ENCODE measurements at places on chromosomes 16 and 17.

- no peak for DNase-seq
These were observed 4.3 kb upstream of the SETD6 start for GRCh38 chr16:58510776-58511628.

DNA sequence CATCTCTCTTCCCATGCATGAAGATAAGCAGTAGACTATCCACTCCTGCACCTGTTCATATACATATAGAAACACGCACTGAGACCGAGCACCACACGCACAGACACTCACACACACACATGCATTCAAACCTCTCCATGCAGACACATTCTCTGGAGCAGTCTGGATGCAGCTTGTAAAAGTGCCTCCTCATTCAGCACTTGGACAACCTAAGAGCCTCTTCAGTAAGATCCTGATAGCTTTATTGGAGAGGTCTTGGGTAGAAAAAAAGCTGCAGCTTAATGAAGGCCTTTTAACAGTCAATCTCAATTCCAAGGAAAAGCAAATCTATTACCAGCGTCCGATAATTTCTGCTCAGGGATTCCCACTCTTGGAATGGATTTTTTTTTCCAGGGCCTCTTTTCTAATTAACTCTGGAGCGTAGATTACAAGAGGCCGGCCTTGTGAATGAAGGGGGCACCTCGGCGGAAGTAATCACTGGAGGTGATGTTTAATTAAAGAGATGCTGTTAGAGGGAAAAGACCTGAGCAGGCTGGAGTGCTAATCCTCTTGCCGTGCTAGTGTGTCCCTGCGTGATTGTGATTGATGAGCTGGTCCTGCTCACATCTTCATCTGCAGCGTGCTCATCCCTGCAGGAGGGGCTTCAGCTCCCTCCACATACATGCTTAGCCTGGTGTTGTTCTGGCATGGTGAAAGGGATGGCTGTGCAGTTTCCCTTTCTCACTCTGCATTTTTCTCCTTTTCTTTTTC is 155.1 kb downstream of the RBFOX1 start:
- no peak for DNase-seq

- DNase-seq = no peak
These were observed 4.7 kb downstream of the PFAS start for GRCh38 chr17:8253801-8254200.

DNA sequence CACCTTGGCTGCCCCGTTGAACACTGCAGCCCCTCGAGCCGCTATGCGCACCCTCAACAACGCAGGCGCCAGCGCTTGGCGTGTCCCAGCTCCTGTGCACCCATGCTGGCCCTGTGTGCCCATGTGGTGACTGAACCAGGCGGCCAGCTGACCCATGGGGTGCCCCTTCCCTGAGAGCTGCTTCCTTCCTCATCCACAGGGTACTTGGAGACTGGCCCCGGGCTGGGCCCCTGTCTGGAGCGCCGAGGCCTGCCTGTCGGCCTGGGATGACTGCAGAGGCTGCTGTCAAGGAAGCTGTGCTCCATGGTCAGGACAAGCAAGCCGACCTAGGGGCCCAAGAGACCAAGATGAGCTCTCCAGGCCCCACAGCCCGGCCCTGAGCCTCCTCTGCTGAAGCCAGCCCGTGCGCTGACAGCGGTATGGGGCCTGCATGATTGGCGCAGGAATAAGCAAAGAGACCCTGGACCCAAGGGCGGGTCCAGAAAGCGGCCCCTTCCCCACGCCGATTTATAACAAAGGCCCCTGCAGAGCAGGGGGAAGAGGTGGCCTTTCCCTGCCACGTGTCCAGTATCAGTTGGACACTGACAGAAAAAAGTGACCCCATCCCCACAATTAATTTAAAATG is 21.6 kb upstream of the BAHCC1 start:
- DNase-seq = no peak

DNA sequence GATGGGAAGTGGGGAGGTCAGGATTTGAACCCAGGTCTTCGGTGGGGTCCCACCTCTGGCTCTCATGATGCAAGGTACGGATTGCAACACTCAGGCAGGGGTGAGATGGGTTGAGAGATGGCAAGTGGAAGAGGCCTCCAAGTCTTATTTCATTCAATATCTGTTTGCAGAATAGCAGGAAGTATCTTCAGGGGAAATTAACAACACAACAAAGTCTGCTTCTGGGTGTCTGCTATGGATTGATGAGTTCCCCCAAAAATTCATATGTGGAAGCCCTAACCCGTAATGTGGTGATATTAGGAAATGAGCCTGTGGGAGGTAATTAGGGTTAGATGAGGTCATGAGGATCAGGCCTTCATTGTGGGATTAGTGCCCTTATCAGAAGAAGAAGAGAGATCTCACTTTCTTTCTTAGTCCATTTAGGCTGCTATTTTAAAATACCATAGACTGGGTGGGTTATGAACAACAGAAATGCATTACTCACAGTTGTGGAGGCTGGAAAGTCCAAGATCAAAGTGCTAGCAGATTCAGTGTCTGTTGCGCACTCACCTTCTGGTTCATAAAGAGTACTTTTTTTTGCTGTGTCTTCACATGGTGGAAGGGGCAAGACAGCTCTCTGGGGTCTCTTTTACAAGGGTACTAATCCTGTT is 4.4 kb upstream of the CD300H start:
- DNase-seq = no peak

- no peak for DNase-seq
These were observed 15.9 kb downstream of the PLD6 start for GRCh38 chr17:17190188-17190587.

- no peak for DNase-seq
These were observed 57.7 kb downstream of the HSD17B2 start for GRCh38 chr16:82092711-82093110.

DNA sequence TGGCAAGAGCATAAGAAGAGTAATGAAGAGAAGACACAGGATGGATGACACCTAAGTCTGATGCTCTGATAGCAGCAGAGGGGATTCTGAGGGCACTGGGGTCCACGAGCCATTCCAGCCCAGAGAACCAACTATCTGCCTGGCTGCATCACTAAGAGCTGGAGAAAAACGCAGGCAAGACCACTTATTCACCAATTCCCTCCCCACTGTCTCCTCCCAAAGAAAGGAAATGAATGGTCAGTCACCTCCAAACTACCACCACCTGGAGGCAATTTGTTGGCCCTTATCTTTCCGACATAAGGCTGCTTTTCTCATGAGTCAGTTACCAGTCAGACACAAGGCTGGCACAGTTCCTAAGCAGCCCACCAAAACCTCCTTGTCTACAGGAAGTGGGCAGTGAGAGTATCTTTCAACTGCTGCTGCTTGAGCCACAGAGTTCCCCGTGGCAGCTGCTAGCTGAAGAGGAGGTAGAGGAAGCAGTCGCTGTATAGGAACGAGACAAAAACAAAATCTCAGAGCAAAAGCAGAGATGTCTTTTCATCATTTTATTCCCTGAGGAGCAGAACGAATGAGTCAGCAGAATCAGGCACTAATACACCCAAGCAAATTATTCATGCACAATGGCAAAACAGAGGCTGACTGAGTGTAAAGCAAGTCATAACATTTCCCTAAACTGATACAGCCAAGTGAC is 111.1 kb downstream of the SMG6 start:
- DNase-seq = peak; percentile 66

All from H54 (cell line).